Bladder microvascular endothelial cell (primary cell): ENCODE measurements at places on chromosomes 12 and 14. TPM values are rescaled to one million over a fixed set of nuclear protein-coding genes. Genes with fewer than 3 reads are reported as not detected.

Gene PMCH
- total RNA-seq, result not detected in 2 replicates

Gene MRPL52
- total RNA-seq, result 33.3 and 63.5 TPM in 2 replicates

Gene KRT6A
- 0.76 and 0.97 TPM in 2 replicates for total RNA-seq

Gene CCDC198
- total RNA-seq, result not detected in 2 replicates

Gene DGKA
- total RNA-seq, result 29.0 and 37.6 TPM in 2 replicates

Gene SNRPF
- 16.5 and 18.9 TPM in 2 replicates for total RNA-seq

Gene MLH3
- total RNA-seq, result 6.8 and 18.4 TPM in 2 replicates

Gene SPIC
- not detected in 2 replicates for total RNA-seq

Gene PTCSC3
- not detected in 2 replicates for total RNA-seq

Gene METTL25
- total RNA-seq, result 5.8 and 10.6 TPM in 2 replicates

Gene CAPS2
- total RNA-seq, result 0.81 and 1.0 TPM in 2 replicates

Gene DLK1
- not detected in 2 replicates for total RNA-seq

Gene DAO
- not detected in 2 replicates for total RNA-seq

Gene ANKS1B
- total RNA-seq, result 0.19 TPM in 1 of 2 replicates, not detected in the other

Gene FOXN4
- total RNA-seq, result not detected in 2 replicates

Gene RFLNA
- total RNA-seq, result 0.13 and 0.49 TPM in 2 replicates

Gene ARHGAP9
- under 0.01 TPM in 1 of 2 replicates, not detected in the other for total RNA-seq

Gene SERPINA9
- not detected in 2 replicates for total RNA-seq

Gene HRK
- not detected in 2 replicates for total RNA-seq

Gene FAM181A
- total RNA-seq, result not detected in 2 replicates

Gene OAS2
- total RNA-seq, result 16.5 and 19.6 TPM in 2 replicates
